ENCODE measurements at places on chromosomes 6 and 20.
A peak's percentile ranks its signal among the peaks of the same experiment; 100 is the strongest.

GRCh38 chr20:25253606-25254275 lies 5.9 kb downstream of the PYGB start:
- DNase-seq = no peak

DNA sequence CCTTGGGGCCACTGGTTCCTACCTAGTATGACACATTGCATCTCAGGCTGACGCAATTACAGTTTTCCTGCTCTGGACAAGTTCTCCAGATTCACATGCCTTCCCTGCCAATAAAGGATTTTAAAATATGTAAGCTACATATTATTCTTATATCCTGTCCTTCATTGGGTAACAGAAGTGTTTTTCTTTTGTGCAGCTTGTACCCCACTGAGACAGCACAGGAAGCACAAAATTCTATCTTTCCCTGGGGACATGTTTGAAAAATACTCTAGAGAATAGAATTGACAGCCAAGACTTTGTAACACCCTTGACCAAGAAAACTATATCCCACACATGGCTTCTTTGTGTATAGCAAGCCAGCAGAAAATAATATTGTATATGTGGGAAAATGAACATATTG lies 456.8 kb downstream of the MAFB start:
- DNase-seq = no peak

- no peak for DNase-seq
Observed at GRCh38 chr20:17688965-17689364, 6.9 kb upstream of the RRBP1 start.

- no peak for DNase-seq
Observed at GRCh38 chr20:60808003-60808672, 443.9 kb upstream of the CDH4 start.

DNA sequence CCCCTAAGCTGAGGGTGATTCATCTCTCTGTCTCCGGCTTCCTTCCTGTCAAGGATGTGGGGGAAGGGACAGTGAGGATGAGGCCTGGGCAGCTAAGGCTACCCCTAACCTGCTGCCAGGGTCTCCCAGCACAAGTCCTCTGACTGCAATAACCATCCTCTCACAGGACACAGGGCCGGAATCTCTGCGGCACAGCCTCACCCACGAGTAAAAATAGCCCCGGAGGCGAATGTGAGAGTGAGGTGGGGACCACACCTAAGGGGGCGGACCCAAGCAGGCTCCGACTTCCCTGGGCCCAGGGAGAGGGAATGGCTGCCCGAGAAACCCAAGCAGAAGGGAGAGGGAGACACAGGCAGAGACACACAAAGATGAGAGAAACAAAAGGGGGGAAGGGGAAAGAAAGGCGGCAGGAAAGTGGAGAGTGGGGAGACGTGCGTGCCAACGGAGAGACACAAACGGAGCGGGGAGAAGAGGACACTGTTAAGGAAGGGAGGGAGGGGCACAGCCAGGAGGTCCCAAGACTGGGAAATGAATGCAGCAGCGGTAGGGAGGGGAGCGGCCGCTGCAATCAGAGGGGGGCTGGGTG lies 1.4 kb downstream of the CLIC1 start:
- peak; percentile 77 for DNase-seq

- peak; percentile 82 for DNase-seq
Observed at GRCh38 chr6:28542440-28543296, 17.0 kb downstream of the GPX5 start.

GRCh38 chr6:133707456-133707855 lies 181.5 kb upstream of the TCF21 start:
- DNase-seq = peak; percentile 98

DNA sequence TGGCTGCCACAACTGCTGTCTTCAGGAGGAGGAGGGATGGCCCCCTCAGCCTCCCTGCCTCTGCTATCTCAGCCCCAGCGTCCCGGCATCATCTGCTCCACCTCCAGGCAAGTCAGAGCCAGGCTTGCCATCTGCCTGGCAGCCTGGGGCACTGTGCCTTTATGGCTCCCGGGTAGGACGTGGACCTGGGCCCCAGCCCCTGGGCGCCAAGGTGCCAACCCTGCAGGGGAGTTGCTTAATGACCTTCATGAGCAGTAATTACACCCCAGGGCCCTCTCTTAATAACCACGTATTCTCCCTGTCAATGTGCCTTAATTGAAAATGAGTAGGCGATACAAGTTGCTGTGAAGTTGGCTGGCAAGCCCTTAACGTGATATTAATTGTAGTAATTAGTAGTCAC lies 122.1 kb upstream of the MLN start:
- DNase-seq = no peak

Data from LHCN-M2 (cell line).